Subcutaneous adipose tissue (tissue), 4 donors: ENCODE measurements at places on chromosomes 3 and 15. TPM values are rescaled to one million over a fixed set of nuclear protein-coding genes. Genes with fewer than 3 reads are reported as not detected.

PPARG gene
- 347 TPM for total RNA-seq

LYZL4 gene
- not detected for total RNA-seq

KBTBD12 gene
- total RNA-seq = 0.68 TPM

WDR72 gene
- not detected for total RNA-seq

SV2B gene
- 2.4 TPM for total RNA-seq

FHIT gene
- total RNA-seq = 10.6 TPM

ARL6 gene
- 7.0 TPM for total RNA-seq

DLL4 gene
- total RNA-seq = 2.9 TPM

RBP2 gene
- total RNA-seq = not detected

EPHB3 gene
- not detected for total RNA-seq

IGSF10 gene
- total RNA-seq = 9.4 TPM

DUOXA2 gene
- total RNA-seq = not detected

AEN gene
- 6.3 TPM for total RNA-seq

RARB gene
- 0.88 TPM for total RNA-seq

CPNE9 gene
- 2.0 TPM for total RNA-seq

SLC51A gene
- total RNA-seq = not detected

GPR62 gene
- not detected for total RNA-seq

UBA3 gene
- total RNA-seq = 52.6 TPM
